SK-N-MC (cell line): ENCODE measurements at places on chromosomes 1 and 21.

DNA sequence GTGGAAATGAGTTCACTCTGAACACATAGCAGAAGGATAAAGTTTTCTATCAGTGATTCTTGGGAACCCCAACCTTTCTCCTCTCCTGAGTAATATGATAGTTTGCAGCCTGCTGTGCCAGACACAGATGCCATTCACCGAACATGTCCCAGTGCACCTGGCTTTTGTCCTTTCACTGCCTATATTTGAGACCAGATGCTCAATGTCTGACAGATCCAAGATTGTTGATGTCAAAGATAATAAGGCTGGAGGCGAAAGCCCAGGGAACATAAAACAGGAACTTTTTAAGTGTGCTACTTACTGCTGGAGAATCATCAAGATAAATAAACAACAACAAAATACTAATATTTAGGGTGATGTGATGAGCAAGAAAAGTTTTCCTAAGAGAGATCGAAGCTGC, 139.3 kb downstream of the TIAM1 start:
- DNase-seq = no peak

DNA sequence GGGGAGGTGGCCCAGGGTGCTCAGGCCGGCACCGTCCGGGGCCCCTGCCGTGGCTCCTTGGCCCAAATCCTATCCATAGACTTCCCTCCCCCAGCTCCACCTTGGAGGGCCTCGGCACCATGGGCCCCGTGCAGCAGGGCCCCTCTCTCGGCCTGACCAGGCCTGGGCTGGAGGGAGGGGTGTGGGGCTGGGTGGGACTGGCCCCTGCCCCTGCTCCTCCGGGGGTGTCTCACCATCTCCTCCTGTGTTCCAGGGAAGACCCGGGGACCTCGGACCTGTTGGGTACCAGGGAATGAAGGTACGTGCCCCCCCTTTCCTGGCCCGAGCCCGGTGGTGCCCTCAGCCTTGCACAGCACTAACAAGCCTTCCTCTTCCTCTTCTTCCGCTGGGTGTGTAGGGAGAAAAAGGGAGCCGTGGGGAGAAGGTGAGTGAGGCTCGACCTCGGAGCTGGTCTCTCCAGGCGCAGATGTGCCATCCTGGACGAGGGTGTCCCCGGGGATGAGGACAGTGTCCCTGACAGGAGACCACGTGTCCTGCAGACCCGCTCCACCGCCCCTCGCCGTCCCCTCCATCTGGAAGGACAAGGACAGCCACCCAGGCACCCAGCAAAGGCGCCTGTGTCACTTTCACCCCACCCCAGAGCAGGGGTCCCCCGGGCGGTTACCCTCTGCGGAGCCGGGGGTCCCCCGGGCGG, 7.9 kb downstream of the COL6A1 start:
- DNase-seq = no peak

GRCh38 chr1:241265428-241265827, 91.6 kb downstream of the RGS7 start:
- no peak for DNase-seq

- DNase-seq = no peak
Measured at GRCh38 chr1:28078262-28078661, 10.1 kb downstream of the EYA3 start.

- DNase-seq = no peak
Measured at GRCh38 chr21:30425826-30426225, at the start of gene KRTAP13-3. KRTAP13-3 (minus strand) TSS chr21:30425926; CDS start chr21:30425912, 14 bp downstream.

GRCh38 chr1:36984675-36985074, 49.6 kb downstream of the GRIK3 start:
- DNase-seq = no peak

DNA sequence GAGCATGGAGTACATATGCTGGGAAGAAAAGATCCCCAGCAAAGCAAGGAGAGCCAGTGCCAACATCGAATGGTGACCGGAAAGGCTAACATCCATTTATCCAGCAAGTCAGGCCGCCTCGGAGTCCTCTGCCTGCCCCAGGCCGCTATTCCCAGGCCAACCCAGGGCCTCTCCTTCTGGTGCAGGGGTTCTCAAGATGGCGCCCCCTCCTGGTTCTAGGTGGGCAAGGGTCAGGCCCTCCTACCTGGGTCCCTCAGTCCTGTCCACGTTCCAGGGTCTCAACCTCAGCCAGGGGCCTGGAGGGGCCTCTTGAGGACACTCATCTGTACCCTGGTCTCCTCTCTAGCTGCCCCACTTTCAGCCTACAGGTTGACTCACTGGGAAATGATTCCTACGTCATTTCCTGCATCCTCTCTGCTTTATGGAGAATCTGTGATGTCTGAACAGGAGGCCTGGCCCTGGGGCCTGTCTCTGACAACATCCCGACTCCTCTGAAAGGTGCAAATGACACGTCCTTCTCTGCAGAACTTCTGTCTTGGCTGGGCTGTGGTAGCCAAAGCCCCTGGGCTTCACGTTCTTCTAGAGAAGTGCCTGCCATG, 145.3 kb downstream of the PSMG1 start:
- DNase-seq = no peak

- no peak for DNase-seq
Measured at GRCh38 chr21:41951876-41952567, 1.8 kb downstream of the C2CD2 start.

DNA sequence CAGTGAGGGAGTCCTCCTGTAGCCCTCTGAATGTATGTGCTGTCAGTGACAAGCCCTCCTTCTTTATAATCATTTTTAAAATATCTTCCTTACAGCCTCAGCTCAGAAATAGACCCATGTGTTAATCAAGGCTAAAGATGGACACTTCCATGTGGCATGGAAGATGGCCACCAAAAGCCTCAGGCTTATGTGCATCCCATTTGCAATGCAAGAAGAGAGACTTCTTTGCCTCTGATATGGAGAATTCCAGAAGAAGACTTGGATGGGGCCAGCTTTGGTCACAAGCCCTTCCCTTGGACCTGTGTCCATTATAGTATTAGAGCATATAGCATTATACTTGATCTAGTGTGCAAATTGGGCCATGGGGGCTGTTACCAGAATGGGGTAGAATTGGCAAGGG, 18.5 kb downstream of the CCDC185 start:
- no peak for DNase-seq

DNA sequence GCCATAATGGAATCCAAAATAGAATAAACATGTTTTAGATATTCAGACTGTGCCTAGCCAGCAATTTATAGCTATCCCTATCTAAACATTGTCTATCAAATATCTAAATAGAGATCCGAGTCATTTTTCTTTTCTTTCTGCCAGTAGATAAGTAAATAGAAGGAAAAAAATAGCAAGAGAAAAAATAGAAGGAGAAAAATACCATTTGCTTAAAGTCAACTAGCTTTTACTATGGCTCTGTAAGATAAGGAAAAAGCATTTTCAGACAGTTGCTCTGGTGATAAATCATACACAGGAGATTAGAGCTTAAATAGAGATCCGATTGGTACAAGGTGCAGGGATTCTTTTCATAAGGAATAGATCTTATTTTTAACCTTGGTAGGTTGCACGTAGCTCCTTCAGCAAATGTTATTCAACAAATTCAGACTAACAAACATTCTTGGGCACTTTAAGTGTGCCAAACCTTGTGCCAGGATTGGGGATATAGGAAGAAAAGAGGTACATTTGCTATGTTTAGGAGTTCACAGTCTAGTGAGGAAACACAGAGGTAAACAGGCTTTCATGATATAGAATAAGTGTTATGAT, 70.1 kb upstream of the CCDC190 start:
- no peak for DNase-seq

DNA sequence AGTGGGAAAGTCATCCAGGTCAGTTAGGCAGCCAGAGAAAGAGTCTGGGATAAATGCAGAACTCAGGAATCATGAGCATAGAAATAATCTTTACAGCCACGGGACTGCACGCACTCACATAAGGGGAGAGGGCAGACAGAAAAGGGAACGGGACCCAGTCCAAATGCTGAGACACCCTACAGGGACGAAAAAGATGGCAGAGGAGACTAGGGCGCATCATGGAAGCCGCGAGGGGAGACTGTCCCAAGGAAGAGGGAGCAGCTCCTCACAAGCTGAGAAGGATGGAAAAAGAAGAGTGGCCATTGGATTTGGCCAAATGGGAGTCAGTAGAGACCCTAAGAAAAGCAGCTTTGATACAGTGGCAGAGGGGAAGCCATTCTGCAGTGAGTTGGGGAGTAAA, 102.9 kb upstream of the TLR5 start:
- no peak for DNase-seq

GRCh38 chr1:185570962-185571361, 163.2 kb upstream of the HMCN1 start:
- DNase-seq = no peak

DNA sequence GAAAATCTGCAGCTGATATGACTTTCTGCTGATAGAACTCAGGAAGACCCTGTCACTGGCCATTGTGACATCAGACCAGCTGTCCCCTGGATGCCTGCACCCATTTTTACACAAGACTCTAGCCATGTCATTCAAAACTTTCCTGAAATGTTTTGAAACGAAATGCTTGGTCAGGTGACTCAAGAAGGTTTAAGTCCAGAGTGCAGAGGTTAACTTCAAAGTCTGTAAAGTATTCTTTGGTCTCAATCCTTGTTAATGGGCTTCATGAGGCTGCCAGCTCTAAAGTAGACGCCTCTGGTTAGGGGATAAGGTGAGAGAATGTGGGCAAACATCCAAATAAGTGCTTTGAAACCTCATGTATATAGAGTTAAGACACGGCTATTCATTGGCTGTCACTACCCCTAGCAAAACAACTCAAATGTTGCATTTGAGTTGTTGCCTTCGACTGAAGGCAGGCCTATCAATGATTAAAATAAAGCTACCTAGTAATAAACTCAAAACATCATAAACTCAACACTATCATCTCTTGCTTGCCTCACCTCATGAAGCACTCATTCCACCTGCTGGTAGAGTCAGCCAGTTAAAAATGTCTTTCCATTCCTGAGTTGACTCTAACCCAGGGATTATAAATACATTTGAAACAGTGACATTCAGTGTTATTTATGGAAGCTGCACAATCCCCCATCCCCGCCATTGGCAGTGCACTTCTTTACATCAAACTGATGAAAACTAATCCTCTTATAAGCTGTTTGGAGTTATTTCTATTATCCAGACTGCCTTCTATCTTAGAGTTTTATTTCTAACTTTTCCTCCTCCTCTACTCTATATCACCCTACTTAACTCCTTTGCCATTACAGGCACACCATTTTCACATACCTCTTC, 26.0 kb downstream of the RABIF start:
- no peak for DNase-seq

DNA sequence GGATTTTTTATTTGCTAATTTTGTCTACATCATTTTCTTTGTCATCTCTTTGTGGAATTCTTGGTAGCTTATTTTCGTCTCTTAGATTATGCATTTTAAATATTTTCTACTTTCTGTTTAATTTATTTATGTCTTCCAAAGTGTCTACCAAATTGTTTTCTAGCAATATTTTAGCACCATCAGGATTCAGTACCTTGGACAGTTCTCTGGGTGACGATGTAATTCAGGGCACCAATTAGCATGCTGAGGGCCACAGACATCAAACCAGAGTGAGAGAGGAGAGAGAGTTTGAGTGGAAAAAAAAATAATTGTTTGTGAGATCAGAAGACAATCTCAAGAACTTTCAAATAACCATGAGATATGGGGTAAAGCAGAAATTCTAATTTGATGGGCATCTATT, 169.8 kb upstream of the CXADR start:
- DNase-seq = peak; percentile 35

- DNase-seq = no peak
Measured at GRCh38 chr1:190274721-190275120, 202.9 kb downstream of the BRINP3 start.

GRCh38 chr1:22887491-22887890, 85.2 kb downstream of the LACTBL1 start:
- DNase-seq = no peak

GRCh38 chr1:22282364-22282995, 139.6 kb upstream of the WNT4 start:
- no peak for DNase-seq

GRCh38 chr1:109649491-109649914, 6.4 kb upstream of the GSTM4 start:
- DNase-seq = no peak

DNA sequence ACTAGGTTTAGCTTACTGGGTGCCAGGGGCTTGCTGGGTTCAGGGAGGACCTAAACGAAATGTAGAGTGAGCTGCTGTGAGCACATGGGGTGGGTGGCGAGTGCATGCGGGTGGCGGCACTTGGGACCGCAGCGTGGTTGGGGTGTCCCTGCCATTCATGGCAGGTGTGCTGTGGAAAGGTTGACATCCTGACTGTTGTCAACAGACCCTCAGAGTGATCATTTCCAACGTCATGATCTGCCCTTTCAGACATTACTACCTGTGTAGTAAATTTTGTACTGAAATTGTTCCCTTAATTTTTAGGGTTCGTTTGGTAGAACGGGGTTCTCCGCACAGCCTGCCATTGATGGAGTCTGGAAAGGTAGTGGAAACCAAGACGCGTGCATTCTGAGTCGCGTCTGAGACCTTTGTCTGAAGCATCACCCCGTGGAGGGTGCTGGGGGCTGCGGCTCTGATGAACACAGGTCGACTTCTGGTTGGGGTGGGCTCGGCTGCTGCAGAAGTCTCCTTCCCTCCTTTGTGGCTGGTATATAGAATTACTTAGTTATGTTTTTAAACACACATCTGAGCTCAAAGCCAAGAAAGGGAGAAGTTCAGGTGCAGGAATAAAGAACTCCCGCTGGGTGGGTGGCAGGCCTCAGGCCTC, 43.3 kb downstream of the S100B start:
- no peak for DNase-seq

GRCh38 chr1:241767737-241768136, 80.3 kb upstream of the EXO1 start:
- no peak for DNase-seq

GRCh38 chr1:211541720-211542477, 37.1 kb downstream of the SLC30A1 start:
- no peak for DNase-seq

DNA sequence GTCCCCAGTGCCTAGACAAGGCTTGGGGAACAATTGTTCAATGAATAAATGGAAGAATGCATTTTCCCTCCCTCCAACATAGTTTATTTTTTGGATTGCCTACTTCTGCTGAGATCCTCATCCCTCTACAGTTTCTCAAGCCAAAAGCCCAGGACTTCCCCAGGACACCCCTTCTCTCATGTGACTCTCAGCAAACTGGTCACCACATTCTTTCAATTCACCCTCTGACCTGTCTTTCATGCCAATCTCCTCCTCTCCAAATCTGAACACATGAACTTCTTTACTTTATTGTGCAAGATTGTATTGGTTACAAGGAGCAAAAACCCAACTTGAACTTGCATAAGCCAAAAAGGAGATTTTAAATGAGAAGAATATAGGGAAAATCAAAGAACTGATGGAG, 103.2 kb upstream of the JUN start:
- DNase-seq = no peak

DNA sequence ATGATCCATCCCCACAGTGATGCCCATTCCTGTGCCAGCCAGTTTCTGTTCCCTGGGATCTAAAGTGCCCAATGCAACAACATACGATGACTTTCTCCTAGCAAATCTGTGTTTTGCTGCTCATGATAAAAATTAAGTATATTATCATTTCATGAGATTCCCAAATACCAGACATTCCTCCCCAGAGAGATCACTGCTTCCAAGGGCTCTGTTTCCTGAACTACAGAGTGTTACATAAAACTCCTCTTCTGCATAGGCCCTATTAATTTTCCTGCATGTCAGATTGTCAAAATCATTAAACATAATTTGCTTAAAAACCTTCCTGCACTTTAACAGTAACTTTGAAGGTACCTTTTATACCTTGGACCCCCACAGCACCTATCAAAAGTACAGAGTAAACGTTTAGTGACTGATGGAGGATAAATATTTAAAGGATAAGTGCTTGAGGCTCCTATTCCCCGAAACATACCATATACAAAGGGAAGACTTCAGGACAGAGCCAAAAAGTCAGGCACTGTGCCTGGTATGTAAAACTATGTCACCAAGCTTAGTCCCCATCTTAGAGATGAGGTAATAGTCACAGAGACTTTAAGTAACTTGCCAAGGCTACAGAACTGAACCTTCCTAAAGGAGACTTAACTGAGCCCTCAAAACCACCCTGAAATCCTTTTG, 50.2 kb downstream of the SLC25A24 start:
- no peak for DNase-seq
